ENCODE measurements at places on chromosomes 4 and X.

GRCh38 chrX:101257448-101258258 lies 33.5 kb downstream of the TAF7L start:
- no peak for DNase-seq

DNA sequence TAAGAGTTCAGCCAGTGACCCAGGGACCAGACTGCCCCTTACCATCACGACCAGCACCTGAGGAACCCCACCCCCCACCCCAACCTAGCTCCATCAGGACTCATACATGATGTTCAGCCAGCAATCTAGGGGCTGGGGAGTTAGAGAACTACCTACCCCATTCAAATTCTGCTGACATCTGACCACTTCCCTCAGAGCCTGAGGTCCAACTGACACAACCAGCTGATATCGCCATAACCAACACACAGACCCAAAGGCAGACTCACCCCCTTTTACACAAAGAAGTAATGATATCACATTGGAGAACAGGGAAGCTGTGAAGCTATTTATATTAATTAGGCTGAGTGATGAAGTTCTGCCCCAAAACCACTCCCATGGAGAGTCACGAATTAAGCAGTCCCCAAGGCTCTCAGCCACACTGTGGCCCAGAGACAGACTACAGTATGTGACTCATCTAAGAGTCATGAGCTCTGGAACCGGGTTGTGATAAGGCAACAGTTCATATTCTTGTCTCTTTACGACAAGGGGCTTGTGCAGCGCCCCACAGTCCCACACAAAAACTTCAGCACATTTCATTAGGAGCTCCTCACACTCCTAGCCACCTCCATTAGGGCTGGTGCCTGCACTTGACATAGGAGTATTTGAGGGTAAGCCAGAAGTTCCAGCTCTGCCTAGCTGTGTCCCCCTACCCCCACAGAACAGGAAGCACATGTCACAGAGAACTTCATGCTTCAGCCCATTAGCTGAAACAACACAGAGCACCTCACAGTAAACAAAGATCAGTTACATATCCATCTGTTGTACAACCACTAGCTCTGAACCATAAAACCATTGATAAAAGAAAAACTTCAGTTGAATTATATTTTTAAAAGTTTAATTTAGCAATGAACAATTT lies 184.7 kb upstream of the ZCCHC13 start:
- no peak for DNase-seq

DNA sequence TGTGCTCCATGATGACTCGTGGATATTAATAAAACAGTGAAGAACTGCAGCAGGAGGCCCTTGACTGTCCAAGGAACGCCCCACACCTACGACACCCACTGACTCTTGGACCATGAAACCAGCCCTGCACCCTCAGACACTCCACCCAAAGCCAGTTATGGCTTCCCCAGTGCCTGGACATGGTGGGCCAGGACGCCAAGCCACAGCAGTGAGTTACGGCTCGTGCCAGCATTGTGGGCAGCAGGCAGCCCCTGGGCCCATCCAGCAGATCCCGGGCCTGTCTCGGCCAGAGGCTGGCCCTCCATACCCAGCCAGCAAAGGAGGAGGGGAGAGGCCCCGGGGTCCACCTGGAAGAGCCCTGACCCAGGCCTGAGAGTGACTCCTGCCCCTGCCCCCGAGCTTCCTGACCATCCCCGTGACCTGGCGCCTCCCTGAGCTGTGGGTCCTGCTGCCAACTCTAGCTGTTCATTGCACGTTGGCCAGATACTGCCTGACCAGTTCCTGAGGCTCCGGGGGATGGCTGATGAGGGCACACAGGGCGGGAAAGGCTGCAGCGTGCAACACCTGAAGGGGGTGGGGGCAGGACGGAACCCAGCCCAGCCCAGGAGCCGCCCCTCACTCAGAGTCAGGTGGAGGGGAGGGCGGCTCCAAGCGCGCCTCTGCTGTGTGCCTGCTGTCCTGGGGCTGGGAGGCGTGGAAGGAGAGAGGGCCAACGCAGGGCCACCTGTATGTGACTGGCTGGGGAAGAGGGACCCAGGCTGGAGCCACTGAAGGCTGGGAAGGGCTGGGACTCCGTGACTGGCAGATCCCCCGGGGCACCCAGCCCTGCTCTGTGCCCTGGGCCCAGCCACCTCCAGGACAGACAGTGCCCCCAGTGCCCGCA lies 739 bp downstream of the SLC49A3 start:
- DNase-seq: no peak

DNA sequence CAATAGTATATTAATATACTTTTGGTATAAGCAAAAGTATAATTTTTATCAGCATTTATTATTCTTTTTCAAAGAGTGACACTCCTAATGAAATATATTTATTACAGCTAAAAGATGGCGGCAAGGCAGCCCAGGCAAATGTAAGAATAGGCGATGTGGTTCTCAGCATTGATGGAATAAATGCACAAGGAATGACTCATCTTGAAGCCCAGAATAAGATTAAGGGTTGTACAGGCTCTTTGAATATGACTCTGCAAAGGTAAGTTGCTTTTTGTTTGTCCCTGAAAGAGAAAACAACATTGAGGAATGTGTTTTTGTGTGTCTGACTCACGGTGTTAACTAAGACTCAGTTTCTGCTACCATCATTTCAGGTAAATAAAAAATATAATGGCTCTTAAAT lies 71.9 kb downstream of the PDLIM5 start:
- DNase-seq: no peak

DNA sequence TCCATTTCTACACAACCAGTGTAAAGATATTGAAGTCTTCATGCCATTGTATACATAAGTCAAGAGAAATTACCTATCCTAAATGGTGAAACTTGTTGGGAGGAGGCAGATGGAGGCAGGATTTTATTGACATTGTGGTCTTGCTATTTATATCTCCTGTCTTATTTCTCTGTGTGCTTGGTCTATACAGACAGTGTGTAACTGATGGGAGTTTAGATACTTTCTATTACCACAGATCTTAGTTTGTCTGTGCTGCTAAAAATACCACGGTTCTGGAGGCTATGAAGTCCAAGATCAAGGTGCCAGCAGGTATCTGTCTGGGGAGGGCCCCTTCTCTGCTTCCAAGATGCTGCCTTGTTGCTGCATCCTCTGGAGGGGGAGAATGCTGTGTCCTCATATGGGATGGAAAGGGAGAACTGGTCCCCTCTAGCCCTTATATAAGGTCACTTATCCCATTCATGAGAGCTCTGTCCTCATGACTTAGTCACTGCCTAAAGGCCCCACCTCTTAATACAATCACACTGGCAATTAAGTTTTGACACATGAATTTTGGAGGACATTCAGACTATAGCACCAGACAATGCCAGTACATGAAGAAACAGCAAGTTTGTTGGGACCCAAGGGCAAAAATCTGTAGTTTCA lies 62.4 kb downstream of the SYNPO2 start:
- no peak for DNase-seq

- no peak for DNase-seq
These were observed 592.4 kb downstream of the ACTRT1 start for GRCh38 chrX:127459790-127460189.

DNA sequence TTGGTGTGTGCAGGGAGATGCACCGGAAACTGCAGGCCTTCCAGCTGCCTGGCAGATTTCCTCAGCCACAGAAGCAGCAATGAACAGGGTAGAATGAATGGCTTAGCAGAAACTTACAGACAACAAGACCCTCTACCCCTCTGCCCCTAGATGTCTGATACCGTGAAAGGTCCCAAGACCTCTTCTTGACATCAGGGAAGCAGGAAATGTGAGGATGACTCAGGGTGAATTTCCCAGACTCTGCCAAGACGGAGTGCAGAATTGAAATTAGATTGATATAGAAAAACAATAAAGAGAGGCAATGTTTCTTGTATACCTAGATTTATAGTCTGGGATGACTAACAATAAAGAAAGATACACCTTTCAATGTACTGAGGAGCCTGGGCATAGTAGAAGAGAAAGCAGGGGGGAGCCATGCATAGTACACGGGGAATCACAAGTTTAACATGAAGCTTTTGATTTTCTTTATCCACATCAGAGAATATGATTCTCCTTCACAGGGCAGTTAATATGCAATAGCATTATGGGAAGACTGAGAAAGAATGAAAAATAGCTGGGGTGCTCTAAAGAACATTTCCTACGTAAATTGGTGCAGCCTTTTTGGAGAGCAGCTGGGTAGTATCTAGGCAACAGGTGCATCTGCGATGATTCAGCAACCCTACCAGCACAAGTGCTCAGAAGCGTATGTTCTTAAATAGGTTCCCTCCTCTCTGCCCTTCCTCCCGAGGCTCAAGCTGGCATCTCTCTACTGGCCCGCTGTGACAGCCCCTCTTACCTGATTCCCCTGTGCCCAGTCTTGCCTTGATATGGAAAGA lies 18.3 kb upstream of the CXCR3 start:
- no peak for DNase-seq

- no peak for DNase-seq
These were observed 125.0 kb upstream of the EDNRA start for GRCh38 chr4:147355847-147356246.

DNA sequence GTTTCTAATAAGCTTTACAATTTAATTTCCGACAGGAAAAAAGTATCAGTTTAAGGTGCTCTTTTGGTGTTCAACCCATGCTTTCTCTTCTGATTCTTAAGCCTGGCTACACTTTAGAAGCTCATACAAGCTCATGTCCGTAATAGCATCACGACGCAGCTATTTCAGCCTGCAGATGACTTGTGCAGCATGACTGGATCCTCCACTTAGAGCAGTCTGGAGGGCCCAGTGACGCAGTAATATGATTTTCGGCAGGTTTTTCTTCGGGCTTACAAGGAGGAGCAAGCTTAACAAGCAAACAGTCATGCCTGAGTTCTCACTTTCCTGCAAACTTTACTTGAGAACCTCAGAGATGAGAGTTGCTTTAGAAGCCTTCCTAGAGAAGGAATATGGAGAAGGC lies 85.3 kb upstream of the MAML3 start:
- no peak for DNase-seq

DNA sequence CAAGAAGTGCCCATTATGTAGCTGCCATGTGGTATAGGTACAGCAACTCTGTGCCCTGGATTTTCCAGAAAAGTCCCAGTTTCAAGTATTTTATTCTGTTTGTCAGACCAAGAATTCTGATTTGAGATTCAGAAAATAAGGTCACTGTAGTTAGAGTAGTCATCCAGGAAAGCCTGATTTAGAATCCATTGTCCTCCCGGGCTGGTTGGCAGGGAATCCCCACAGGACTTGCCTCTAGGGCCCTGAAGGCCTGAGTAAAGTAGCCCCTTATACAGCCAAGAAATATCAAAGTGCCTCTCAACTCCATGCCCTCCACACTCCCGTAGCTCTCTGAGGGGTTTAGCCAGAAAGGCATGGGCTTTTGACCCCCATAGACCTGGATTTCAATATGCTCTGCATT lies 36.3 kb downstream of the RTL5 start:
- DNase-seq: no peak

GRCh38 chr4:116913451-116913850 lies 171.9 kb downstream of the TRAM1L1 start:
- DNase-seq: no peak

DNA sequence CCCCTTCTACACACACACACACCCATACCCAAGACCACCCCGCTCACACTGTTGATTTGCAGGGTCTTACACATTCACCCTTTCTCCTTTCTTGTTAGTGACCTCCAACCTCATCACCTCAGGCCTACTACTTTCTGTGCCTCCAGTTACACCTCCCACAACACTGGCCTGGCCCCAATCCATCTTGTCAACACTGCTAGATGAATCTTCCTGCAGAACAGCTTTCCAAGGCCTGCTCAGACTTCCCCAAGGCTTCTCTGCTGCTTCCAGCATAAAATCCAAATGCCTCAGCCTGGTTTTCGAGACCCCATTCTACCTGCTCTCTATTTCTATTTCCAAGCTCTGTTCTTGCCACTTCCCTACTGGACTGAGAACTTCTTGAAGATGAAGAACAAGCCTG lies 79.9 kb downstream of the NHSL2 start:
- DNase-seq: no peak

DNA sequence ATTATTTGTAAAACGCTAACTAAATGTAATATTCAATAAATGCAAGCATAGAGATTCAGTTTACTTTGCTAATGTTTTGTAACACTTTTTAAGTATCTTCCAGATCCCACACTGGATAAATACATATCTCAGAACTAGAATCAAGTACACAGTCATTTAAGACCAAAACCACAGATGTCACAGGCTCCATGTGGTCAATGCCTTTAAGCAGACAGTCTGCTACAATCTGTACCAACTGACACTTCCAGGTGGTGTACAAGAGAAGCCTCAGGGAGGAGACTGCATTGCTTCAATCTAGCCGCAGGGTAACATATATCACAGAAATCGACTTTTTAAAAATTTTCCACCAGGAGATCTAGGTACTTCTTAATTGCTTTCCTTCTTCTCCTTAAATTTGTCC lies 229.6 kb upstream of the DIAPH2 start:
- DNase-seq: no peak

DNA sequence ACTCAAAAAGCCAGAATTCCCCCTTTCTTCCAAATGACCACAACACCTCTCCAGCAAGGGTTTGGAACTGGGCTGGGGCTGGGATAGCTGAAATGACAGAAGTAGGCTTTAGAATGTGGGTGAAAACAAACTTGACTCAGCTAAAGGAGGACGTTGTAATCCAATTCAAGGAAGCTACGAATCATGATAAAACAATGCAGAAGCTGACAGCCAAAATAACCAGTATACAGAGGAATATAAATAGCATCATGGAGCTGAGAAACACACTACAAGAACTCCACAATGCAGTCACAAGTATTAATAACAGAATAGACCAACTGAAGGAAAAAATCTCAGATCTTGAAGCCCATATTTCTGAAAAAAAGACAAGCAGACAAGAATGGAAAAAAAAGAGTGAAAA lies 95.8 kb upstream of the TET2 start:
- no peak for DNase-seq

GRCh38 chrX:147981038-147981752 lies at the start of gene FMR1NB:
FMR1NB (plus strand) TSS chrX:147981337; CDS start chrX:147981403, 66 bp downstream.
- DNase-seq: no peak

- peak; percentile 54 for DNase-seq
These were observed 158.7 kb downstream of the DCHS2 start for GRCh38 chr4:154332681-154333421.

- no peak for DNase-seq
These were observed 193.9 kb upstream of the SPOCK3 start for GRCh38 chr4:167428156-167428555.

DNA sequence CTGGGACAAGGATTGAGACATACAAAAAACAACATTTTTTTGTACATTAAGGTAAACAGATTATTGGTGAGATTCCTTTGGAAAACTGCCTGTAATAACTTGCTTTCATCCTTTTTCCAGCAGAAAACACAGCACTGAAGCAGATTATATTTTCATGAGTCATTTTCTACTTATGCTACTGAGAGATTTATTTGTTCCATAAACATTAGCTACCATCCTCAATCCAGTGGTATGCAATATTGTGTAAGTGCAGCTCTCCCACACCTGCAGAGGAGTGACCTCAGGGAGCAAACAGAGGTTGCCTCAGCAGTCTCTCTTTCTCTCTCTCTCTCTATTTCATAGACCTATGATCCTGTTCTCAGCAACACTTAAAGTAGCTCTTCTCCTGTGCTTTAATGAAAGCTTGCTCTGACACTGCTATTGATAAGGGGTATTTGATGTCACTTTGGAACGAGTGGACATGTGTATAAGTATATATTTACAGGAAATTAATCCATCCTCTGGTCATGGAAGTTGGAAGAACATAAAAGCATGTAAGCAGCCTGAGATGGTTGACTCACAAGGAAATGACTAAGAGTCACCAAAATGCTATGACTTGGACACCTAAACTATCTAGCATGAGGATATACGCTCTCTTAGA lies 163.7 kb upstream of the SPANXC start:
- DNase-seq: no peak

GRCh38 chr4:101064541-101065180 lies 282.7 kb downstream of the PPP3CA start:
- no peak for DNase-seq

- no peak for DNase-seq
These were observed 25.6 kb upstream of the MMRN1 start for GRCh38 chr4:89868999-89869589.
